ENCODE measurements at places on chromosomes 16 and 17. TPM values are rescaled to one million over a fixed set of nuclear protein-coding genes. Genes with fewer than 3 reads are reported as not detected.

DNA sequence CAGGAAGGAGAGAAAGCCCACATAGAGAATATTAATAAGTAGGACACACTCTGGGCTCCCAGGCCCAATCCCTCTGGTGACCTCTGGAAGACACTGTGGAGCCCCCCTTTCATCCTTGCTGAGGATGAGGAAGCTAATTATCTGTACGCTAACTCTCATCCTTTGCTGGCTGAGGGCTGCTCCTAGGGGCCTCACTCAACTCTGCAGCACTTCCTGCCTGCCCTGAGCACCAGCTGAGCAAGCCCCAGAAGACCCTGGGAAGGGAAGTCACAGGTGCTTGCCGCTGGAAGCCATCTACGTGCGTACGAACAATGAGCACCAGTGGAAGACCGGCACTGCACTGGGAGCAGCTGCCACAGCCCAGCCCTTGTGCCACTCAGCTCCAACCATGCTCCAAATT, 145.8 kb upstream of the CDH5 start:
- no peak for DNase-seq

- peak; percentile 72 for DNase-seq
These were observed 2.6 kb downstream of the BAIAP3 start for GRCh38 chr16:1335996-1336395.

DNA sequence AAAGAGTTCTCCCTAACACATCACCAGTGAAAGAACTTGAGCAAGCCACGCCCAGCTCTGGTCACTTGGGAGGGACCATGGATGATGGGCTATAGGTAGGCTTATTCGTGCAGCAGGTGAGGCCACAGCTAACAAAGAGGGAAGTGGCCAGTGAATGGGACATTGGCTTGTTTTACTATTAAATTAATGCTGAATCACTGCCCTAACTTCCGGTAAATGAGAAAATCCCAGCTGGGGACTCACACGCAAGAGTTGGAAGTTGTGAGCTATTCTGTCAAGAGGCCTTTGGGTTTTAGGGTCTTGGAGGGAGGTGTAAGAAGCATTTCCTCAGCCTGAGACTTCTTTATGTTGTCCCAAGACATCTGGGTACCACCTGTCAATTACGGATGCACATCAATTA, 315.3 kb downstream of the XYLT1 start:
- no peak for DNase-seq

- peak; percentile 97 for DNase-seq
These were observed 62.0 kb upstream of the MARCHF10 start for GRCh38 chr17:62870030-62870541.

- no peak for DNase-seq
These were observed 138.4 kb upstream of the GSE1 start for GRCh38 chr16:85474621-85475217.

DNA sequence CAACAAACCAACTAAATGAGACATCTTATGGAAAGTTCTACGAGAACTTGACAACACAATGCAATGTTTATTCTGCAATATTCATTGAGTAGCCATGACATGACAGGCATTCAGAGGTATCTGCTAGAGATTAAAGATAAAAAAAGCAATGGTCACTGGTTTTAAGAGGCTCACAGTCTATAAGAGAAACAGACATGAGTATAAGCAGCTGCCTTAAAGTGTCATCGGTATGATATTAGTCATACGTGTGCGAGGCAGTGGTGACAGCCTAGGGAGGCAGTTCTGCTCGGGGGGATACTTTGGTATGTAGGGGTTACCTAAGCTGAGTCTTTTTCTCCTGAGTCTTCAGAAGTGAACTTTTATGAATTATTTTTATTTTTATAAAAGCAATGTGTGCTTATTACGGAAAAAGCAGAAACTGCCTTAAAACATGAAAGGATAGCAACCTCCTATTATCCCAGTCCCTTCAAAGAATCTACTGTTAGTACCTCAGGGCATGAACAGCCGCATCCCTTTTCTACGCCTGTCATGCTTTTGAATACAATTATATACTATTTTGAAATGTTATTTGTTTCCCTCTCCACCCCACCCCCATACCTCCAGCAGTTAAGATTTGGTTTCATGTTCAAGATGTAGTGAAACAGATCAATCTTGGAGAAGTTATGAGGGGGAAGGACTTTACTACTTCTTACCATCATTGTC, 7.7 kb downstream of the ST6GALNAC1 start:
- DNase-seq = no peak

DNA sequence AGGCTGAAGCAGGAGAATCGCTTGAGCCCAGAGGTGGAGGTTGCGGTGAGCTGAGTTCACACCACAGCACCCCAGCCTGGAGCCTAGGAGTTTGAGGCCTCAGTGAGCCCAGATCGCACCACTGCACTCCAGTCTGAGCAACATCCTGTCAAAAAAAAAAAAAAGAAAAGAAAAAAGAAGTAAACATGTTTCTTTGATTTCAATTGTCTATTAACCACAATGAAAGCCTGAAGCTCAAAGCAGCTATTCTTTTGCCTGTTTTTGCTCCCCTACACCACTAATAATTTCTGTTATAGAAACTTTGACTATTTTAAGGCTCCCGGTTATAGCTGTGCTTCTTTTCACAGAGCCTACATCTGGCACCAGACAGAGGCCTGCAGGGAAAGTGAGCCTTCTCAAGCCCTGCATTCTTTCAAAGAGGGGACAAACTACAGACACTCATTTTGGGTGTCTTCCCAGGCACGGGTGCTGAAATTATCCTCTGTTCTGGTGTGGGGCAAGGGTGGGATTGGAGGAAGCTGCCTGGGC, 14.2 kb upstream of the SLC52A1 start:
- no peak for DNase-seq

DNA sequence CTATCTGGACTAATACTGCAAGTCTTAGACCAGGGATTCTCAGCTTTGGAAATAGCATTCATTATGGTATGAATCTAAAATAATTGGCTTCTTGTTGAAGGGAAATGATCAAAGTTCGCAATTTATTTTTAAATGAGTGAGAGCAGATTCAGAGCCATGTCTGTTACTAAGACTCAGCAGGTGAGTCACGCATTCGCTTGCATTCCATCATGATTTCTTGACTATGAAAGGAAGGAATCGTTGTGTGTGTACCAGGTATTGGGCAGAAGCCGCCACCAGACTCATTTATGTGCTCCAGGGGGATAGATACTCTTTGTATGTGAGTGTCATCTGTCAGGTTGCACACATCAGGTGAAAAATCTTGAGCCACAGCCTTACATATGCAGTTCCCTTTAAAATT, 10.8 kb downstream of the GSG1L2 start:
- no peak for DNase-seq

DNA sequence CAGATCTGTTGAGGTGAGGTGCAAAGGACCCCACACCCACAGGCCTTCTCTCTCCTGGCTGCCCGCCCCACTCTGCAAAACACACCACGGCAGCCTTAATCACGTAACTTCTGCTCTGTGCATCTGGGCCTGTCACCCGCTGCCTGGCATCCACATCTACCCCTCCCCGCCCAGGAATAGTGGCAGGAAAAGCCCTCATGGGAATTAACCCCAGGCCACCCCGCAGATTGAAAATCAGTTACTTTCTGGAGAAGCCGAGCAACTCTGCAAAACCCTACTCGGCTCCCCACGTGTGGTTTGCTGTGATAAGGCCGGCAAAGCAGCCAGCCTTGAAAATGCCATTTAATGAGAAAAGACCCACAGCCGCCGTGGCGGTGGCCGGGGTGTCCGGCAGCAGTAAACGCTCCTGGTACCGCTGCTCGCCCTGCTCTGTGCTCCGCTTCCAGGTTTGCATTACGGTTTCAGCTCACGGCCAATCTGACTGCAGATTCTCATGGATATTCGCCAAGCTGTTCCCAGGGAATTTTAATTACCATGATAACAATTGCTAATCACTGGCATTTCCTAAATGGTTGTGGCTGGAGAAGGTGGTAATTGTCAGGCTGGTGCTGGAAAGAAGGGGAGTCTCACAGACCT, 78.0 kb upstream of the DOC2B start:
- DNase-seq = peak; percentile 84

DNA sequence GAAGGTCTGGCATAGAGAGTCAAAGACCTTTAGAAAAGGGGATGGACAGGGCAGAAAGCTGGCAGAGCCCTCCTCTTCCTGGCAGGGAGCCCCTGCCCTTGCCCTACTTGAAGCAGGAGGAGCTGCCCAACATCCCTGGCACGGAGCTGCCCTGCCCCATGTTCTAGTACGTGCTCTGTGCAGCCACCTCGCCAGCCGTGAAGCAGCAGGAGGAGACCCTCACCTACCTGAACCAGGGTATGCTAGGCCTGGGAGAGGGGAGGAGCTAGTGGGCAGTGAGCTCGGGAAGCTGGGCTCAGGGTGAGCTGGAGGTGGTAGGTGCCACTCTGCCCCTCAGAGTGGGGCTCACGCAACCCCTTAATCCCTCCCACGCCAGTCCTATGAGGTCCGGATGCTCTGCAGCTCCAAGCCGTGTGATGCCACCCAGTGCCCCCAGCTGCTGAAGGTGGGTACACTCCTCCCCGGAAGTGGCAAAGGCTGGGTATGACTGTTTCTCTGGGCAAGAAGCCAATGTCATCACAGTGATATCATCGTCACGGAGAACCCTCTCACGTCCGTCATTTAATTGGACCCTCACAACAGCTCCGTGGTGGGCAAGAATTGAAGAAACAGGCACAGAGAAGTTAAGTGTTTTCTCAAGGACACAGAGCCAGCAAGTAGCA, 12.7 kb upstream of the STAC2 start:
- DNase-seq = no peak

DNA sequence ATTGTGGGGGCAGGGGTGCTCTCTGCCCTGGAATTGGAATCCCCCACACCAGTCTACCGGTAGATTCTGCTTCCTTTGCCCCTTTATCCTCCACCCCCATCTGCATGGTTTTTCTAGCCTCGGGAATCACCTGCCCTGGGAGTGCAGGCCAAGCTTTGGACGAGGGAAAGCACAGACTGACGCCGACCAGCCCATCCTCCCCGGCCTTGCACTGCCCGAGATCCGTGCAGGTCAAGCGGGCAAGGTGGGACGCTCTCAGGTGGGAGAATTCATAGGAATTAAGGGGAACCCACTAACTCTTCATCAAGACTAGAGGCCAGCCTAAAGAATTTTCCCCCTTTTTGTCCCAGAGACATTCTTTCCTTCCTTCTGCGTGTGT, 9.9 kb upstream of the HOXB13 start:
- DNase-seq = no peak

DNA sequence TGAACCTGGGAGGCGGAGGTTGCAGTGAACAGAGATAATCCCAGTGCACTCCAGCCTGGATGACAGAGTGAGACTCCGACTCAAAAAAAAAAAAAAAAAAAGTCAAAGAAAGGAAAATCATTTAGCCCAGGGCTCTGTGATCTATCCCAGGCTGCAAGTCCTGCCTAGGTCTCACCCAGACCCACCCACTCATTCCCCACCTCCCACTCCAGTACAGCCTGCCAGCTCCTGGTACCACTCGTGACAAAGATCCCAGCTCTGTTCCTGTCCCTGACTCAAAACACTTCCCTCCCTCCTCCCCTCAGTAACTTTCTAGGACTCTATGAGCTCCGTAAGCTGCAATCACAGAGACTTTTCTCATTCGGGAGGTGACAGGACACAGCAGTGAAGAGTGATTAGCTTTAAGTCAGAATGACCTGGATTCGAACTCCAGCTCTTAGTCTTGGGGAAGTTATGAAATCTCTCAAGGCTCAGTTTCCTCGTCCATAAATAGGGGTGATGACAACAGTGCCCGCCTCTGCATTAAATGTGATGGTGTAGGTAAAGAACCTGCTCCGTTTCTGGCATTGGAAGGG, 28.0 kb upstream of the MRPS23 start:
- DNase-seq = no peak

DNA sequence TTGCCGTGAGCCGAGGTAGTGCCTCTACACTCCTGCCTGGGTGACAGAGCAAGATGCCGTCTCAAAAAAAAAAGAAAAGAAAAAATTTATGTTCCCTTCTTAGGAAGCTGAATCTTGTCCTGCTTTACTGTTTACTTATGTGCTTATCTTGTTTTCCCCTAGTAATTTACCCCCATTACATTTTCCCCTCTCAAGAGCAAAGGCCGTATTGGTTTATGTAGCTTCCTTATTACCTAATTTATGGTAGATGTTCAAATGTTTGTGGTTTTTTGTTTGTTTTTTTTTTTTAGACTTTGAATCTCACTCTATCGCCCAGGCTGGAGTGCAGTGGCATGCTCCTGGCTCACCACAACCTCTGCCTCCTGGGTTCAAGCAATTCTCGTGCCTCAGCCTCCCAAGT, 10.3 kb upstream of the SLC52A1 start:
- no peak for DNase-seq

DNA sequence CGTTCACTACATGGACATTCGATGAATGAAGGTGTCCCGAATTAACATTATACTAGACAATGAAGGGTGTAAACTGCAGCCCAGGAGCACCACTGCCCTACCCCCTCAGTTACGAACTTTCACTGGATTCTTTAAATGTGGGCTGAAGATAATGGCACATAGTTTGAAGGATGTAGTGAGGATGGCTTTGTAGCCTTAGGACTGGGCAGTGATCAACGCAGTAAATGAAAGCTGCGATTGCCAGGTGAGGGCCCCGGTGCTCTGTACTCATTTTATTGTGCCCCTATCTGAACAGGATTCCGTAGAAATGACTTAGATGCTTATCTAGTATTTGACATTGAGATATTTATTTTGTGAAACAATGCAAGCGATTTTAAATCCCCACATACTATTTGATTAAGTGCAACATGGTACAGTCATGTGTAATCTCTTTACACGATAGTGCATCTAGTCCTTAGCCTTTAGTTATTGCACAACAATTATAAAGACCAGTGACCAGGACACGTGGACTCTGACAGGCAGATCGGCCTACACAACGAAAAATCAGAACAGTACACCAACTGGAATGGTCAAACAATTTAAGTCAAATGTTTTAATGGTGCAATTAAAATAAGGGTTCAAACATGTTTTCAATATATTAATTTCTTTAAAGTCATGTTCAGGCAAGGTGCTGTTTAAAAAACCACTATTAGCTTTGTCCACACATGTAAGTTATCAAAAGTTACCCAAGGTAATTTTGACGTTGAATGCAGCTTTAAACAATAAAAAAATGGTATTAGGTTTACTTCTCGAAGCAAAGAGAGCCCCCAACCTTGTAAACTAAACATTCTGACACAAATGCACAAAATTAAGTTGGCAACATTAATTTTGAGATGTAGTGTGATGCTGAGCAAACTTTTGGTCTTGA, 17.4 kb upstream of the ERN1 start:
- DNase-seq = peak; percentile 25

- no peak for DNase-seq
These were observed 14.3 kb downstream of the MNT start for GRCh38 chr17:2386400-2387085.

The PMFBP1 gene
- total RNA-seq = 1.3 TPM

The RAP1GAP2 gene
- total RNA-seq = 40.3 TPM

The APOH gene
- not detected for total RNA-seq

The CIITA gene
- total RNA-seq = not detected
